ENCODE measurements at places on chromosomes 11 and 22.

GRCh38 chr22:22867996-22868715, 19.5 kb upstream of the IGLL5 start:
- DNase-seq = no peak

- DNase-seq = no peak
These were observed 114.7 kb downstream of the BUD13 start for GRCh38 chr11:116657842-116658825.

DNA sequence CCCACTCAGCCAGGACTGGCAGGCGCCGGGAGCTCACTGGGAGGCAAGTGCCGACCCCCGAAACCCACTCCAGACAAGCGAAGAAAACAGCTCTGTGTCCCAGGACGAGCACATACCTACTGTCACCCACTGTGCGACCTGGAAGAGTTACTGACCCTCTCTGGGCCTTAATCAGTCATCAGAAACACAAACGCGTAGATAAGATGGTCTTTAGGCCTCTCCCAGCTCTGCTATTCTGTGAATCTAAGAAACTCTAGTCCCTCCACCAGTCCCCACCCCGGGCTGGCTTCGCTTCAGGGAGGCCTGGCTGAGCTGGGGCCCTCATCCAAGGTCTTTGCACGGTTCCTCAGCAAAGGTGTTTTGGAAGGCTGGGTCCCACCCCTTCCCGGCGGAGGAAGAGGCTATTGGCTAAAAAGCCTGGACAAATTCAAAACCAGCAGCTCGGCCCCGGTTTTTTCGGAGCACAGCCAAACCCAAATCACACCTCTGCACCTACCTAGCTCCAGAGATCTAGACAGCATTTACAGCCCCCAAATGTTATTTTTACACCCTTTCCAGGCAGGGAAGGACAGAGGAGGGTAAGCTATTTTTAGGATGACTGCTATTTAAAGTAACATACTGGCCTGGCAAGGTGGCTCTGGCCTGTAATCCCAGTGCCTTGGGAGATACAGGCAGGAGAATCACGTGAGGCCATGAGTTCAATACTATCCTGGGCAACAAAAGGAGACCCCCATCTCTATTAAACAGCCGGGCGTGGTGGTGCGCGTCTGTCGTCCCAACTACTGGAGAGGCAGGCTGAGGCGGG, 13.2 kb upstream of the HDHD5 start:
- DNase-seq = no peak

GRCh38 chr11:127790592-127790991, 790.0 kb upstream of the KIRREL3 start:
- no peak for DNase-seq

DNA sequence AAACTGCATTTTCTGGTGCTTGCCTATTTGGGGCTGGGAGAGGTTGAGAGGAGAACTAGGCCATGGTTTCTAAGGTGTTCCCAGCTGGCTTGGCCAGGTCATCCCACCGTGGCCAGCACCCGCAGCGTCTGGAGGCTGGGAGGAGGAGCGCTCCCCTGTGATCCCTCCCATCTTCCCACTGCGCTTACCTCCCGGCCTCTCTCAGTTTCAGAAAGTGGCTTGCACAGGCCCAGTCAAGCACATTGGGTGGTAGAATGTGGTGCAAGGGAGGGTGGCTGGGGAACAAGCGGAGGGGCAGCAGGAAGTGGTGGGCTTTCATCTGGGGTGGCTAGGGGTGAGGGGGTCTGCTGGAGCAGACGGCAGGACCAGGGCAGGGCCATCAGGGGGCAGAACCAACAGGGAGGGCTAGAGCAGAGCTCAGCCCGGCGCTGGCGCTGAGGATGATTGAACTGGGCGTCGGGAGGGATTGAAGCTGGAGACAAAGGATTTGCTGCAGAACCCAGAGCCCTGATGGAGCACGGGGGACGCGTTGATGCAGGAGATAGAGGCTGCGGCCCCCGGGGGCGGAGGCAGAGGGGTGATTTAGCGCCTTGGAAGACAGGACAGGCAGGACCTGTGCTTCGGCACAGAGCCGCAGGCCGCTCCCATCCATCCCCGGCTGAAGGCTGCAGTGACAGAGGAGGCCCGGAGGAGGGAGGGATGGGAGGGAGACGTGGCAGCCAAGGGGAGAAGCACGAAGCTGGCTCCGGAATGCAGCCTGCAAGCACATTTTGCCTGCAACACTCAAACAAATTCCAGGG, 76.0 kb downstream of the TRIM29 start:
- no peak for DNase-seq

- DNase-seq = no peak
These were observed 4.8 kb upstream of the TPH1 start for GRCh38 chr11:18050848-18051247.

GRCh38 chr11:126007238-126007637, 55.4 kb downstream of the CDON start:
- DNase-seq = no peak

DNA sequence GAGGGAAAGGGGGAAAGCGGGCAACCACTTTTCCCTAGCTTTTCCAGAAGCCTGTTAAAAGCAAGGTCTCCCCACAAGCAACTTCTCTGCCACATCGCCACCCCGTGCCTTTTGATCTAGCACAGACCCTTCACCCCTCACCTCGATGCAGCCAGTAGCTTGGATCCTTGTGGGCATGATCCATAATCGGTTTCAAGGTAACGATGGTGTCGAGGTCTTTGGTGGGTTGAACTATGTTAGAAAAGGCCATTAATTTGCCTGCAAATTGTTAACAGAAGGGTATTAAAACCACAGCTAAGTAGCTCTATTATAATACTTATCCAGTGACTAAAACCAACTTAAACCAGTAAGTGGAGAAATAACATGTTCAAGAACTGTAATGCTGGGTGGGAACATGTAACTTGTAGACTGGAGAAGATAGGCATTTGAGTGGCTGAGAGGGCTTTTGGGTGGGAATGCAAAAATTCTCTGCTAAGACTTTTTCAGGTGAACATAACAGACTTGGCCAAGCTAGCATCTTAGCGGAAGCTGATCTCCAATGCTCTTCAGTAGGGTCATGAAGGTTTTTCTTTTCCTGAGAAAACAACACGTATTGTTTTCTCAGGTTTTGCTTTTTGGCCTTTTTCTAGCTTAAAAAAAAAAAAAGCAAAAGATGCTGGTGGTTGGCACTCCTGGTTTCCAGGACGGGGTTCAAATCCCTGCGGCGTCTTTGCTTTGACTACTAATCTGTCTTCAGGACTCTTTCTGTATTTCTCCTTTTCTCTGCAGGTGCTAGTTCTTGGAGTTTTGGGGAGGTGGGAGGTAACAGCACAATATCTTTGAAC, 6.8 kb downstream of the MALAT1 start:
- no peak for DNase-seq

DNA sequence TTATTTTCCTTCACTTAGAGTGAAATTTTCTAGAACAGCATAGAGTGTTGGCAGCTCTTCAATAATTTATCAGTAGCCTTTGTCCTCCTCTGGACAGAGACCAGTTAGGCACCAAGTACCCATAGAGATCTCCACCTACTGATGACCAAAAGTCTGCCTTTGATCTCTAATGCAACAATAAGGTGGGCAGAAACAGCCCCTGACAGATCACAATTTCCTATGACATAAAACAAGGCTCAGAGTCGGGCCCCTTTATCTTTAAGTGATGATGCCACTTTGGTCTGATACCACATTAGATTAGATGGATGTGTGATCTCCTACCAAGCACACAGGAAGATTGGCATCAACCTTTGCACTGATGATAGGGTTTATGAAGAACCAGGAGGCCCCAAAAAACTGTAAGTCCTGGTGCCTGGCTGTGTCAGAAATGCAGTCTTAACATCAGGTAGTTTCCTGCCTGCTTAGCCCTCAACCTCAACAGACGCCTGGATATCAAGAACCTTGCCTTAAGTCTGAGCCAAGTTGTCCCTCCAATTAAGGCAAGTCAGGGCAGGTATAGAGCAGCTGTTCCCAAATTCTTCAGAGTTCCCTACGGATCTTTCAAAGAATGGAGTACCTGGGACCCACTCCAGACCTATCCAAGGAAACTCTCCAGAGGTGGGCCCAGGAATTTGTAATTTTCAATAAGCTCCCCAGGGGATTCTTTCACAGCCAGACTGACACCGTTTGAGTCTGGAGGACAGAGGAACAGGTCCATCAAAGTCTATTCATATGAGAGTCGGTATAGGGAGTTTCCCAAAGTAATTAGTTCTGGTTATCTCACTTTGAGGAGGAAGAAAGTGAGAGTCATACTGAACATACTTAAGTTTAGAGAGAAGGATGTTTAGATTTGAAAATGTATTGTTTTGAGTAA, 30.6 kb upstream of the TMPRSS4 start:
- peak; percentile 60 for DNase-seq

- no peak for DNase-seq
These were observed 13.8 kb downstream of the TPST2 start for GRCh38 chr22:26576026-26576680.

DNA sequence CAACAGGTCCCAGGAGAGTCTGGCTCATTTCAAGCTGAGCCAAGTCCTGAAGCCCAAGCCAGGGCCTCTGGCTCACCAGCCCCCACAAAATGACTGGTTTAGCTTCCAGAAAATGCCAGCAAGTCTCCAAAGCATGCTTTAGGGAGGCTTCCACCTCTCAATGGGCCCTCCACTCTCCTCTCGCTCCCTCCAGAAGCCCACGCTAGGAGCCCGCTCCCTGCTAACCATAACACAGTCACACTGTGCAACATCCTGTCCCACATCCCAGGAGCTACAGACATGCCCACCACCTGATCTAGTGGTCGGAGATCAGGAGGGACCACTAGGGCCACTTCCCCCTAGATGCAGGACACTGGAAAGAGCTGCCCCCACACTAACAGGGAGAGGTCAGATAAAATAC, 6.9 kb downstream of the SULT4A1 start:
- no peak for DNase-seq

- DNase-seq = no peak
These were observed 60.2 kb downstream of the USP35 start for GRCh38 chr11:78248903-78249302.

DNA sequence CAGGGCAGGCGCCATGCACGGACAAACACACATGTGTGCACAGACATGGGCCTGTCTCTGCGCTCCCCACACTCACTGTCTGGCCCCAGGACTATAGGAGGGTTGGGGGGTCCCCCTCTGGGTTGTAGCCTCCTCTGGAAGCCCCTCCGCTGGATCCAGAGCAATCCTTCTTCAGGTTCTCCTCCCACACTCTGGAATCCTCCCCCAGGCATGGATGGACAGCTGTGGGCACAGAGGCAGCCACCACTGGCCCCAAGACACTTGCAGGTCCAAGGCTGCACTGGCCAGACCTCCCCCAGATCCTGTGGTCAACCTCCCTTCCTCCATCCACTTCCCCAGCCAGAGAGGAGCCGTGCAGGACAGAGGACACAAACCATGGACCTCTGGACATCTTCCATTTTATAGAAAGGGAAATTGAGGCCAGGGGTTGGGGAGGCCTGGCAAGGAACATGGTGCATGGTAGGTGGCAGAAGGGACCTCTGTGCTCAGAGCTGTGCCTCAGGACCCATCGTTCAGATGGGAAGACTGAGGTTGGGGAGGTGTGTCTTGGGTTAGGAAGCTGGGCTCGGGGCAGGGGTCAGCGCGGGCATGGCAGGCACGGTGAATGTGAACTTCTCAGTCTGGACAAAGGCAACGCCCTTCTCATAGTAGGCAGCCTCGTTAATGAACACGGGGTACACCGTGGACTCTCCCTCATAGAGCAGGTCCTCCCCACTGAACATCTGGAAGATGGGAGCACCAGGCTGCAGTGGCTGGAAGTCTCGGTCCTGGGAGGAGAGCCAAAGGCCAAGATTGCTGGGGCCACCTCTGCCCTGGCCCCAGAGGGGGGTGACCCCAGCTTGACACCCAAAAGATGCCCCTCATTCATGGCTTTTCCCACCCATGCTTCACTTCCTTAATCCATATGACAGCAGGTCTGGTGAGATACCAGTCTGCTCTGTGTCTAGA, 2.9 kb upstream of the TBX10 start:
- no peak for DNase-seq

- no peak for DNase-seq
These were observed 368.7 kb upstream of the TENM4 start for GRCh38 chr11:79809487-79809886.

GRCh38 chr11:2381494-2382128, 4.5 kb downstream of the CD81 start:
- no peak for DNase-seq

GRCh38 chr11:122931510-122931909, 49.0 kb downstream of the JHY start:
- no peak for DNase-seq

DNA sequence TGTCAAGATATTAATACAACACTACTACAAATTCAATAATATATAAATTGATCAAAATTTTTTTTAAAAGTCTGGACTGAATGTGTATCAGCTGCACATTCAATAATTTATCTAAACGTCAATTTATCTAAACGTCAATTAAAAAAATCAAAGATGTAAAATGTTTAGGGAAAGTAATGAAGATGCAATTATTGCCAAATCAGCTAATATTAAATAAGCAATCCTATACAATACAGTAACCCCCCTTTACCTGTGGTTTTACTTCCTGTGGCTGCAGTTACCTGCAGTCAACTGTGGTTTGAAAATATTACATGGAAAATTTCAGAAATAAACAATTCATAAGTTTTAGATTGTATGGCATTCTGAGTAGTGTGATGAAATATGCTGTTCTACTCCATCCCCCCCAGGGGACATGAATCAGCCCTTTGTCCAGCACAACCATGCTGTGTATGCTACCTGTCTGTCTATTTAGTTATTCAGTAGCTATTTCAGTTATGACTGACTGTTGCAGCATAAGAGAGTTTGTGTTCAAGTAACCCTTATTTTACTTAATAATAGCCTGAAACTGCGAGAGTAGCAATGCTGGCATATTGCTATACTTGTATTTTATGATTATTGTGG, 72.2 kb downstream of the CWF19L2 start:
- DNase-seq = no peak

GRCh38 chr11:104033134-104033533, 3.3 kb upstream of the DDI1 start:
- DNase-seq = no peak

GRCh38 chr11:91136631-91137030, 913.8 kb upstream of the CHORDC1 start:
- DNase-seq = no peak

GRCh38 chr11:3107608-3108182, 50.5 kb upstream of the CARS1 start:
- DNase-seq = no peak

GRCh38 chr11:69750875-69751597, 24.1 kb downstream of the FGF4 start:
- no peak for DNase-seq

- DNase-seq = no peak
These were observed 57.3 kb upstream of the SORL1 start for GRCh38 chr11:121394785-121395184.

- DNase-seq = no peak
These were observed 109.6 kb upstream of the B3GAT1 start for GRCh38 chr11:134521452-134522289.

DNA sequence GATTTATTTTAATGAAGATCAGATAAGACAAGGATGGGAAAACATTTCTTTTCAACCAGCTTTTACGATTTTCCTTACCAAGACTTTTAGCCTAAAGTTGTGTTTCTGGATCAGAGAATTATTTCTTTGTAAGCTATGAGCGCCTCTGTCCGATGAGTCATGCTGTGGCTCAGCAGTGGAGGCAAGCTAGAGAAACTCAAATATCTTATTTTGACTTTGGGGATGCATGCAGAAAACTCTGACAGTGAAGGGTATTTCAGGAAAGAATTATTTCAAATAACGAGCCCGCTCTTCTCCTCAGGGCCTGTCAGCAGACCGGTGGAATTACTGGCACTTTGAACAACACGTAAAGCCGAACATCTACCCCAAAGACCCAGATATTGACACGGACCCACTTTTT, 77.9 kb upstream of the OR5AK2 start:
- DNase-seq = no peak

- DNase-seq = no peak
These were observed 18.1 kb downstream of the IL17REL start for GRCh38 chr22:49994361-49995040.

GRCh38 chr11:106608677-106609076, 409.6 kb downstream of the GUCY1A2 start:
- DNase-seq = no peak

All from CD4-positive, alpha-beta T cell treated with Interleukin-6 at 100 ng/mL for 8 hours (primary cell).